Stomach (tissue), 19 donors: ENCODE measurements at places on chromosomes 3 and 15. TPM values are rescaled to one million over a fixed set of nuclear protein-coding genes. Genes with fewer than 3 reads are reported as not detected.

Gene CKMT1B
- total RNA-seq = 54.8 TPM

Gene FRMD5
- 2.3 TPM for total RNA-seq

Gene BHLHE40
- 17.4 TPM for total RNA-seq

Gene CNTN6
- total RNA-seq = not detected

Gene ADAMTSL3
- total RNA-seq = 54.9 TPM

Gene C3orf80
- 0.73 TPM for total RNA-seq

DNA sequence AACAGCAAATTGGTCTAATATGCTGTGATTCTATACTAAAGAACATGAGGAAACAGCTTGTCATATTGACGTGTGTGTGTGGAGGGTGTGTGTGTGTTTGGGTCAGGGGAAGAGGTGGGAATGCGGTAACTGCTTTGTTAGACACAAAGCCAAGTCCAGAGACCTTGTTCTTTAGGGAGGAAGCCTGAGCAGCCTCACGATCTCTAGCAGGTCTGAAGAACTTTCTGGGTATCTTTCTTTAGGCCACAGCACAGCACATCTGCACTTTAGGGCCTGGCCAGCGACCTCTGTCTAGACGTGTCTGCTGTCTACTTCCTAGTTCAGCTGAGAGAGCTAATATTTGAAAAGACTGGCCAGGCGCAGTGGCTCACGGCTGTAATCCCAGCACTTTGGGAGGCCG is 220.0 kb upstream of the TPRG1 start:
- peak overlapping the region; percentile 96 for H3K27ac ChIP-seq
- H3K36me3 ChIP-seq = no peaks in the 10 kb centered on the region
- DNase-seq = no peak
- H3K4me1 ChIP-seq = peaks cover 62% of the 10 kb centered on the region
- no peaks in the 10 kb centered on the region for H3K27me3 ChIP-seq

- DNase-seq = peak; percentile 65
- peaks cover 13% of the 10 kb centered on the region for H3K4me1 ChIP-seq
- peak overlapping the region; percentile 25 for H3K27ac ChIP-seq
These were observed 23.7 kb downstream of the EXOSC7 start for GRCh38 chr3:44999782-45000181.

DNA sequence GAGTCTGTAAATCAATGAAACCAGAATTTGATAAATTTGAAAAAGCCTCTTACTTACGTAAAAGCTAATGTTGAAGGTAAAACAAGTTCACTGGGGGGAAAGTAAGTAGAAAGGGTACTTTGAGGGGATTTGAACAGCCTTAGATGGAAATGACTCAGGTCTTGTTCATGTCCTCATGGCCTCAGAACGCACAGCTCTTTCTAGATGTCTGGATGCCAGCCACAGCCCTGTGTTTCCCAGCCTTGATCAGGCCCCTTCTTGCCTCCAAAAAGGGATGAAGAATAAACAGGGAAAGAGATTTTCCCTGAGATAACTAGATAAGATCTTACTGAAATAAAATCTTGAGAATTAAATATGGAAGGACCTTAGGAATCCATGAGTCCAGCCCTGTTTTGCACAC is 237.1 kb upstream of the GOLGA6L4 start:
- H3K27me3 ChIP-seq = no peaks in the 10 kb centered on the region
- no peak overlapping the region for H3K4me3 ChIP-seq
- no peaks in the 10 kb centered on the region for H3K4me1 ChIP-seq
- H3K27ac ChIP-seq = no peak overlapping the region
